Peyer's patch (tissue), 4 donors: ENCODE measurements at places on chromosomes 12 and 14. TPM values are rescaled to one million over a fixed set of nuclear protein-coding genes. Genes with fewer than 3 reads are reported as not detected.

Gene AHNAK2
- total RNA-seq = 10.9 TPM

Gene TAPBPL
- 77.9 TPM for total RNA-seq

Gene SLC17A8
- total RNA-seq = 212 TPM

Gene RNASE4
- 29.4 TPM for total RNA-seq

Gene FGF6
- not detected for total RNA-seq

Gene DCN
- 323 TPM for total RNA-seq

Gene RBM19
- total RNA-seq = 54.0 TPM

Gene OR6C74
- not detected for total RNA-seq

Gene SSPN
- total RNA-seq = 3.9 TPM

Gene CCND2
- total RNA-seq = 91.0 TPM

Gene SDR9C7
- total RNA-seq = not detected

Gene SDSL
- 12.5 TPM for total RNA-seq

Gene NRL
- total RNA-seq = not detected

Gene C12orf42
- not detected for total RNA-seq

Gene PRORP
- total RNA-seq = 52.0 TPM

Gene GPRC5A
- total RNA-seq = 99.1 TPM

Gene PMCH
- not detected for total RNA-seq

Gene NPAS3
- total RNA-seq = not detected

Gene COL2A1
- total RNA-seq = 6.6 TPM

Gene CLEC6A
- not detected for total RNA-seq

Gene RASAL1
- total RNA-seq = 4.1 TPM

Gene PLEKHD1
- not detected for total RNA-seq

Gene MAGOHB
- total RNA-seq = 28.9 TPM

Gene CFAP54
- total RNA-seq = 2.7 TPM

Gene SLC35E3
- 5.9 TPM for total RNA-seq

Gene IRAK3
- 3.0 TPM for total RNA-seq

Gene RFLNA
- total RNA-seq = 25.7 TPM

Gene BIN2
- 38.0 TPM for total RNA-seq

Gene INSM2
- total RNA-seq = not detected

Gene MUCL1
- total RNA-seq = not detected

Gene DLGAP5
- total RNA-seq = 9.9 TPM

Gene FOS
- total RNA-seq = 2,466 TPM

Gene AMHR2
- total RNA-seq = not detected

Gene CSRP2
- total RNA-seq = 9.1 TPM

Gene STYK1
- total RNA-seq = 43.1 TPM

Gene PRIM1
- total RNA-seq = 3.4 TPM

Gene FSCB
- not detected for total RNA-seq

Gene HNF1A
- 72.1 TPM for total RNA-seq

Gene DPF3
- 25.6 TPM for total RNA-seq

Gene ABCD4
- 110 TPM for total RNA-seq

Gene TPPP2
- total RNA-seq = not detected

Gene BLTP3B
- 21.9 TPM for total RNA-seq

Gene HOXC5
- not detected for total RNA-seq

Gene FGF23
- not detected for total RNA-seq

Gene SALL2
- total RNA-seq = 5.0 TPM

Gene LRRK2
- total RNA-seq = 44.6 TPM

Gene GSKIP
- total RNA-seq = 56.8 TPM

Gene KCNJ8
- 2.1 TPM for total RNA-seq
